ENCODE measurements at places on chromosomes 5 and 9.

DNA sequence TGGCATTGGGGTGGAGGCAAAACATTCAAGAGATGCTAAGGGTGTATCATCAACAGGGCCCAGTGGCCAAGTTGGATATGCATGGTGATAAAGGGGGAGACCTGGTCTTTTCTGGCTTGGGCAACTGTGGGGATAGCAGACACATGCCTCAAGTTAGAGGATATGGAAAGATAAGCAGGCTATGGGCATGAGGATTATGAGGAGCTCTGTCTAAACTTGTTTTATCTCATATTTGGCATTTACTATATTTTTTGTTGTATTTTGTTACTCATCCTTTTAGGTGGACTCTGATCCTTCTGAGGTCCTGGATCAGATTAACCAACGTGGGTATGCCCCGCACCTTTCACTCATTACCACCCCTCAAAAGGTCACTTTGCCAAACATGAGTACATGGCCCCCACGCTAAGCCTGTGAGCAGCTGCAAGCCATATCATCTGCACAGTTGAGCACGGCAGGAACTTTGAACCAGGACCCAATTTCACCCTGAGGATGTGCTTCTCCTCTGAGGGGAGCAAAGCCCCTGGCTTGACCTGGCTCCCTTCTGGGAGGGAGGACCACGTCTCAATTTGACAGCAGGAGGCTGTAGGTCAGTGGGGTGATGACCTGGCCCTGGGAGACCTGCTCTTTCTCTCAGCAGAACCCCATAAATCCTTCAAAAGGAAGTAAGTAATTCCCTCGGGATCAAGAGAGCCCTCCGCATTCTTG, 71.1 kb upstream of the CD180 start:
- no peak for DNase-seq

- no peak for DNase-seq
Observed at GRCh38 chr5:35979715-35980114, 11.5 kb downstream of the UGT3A1 start.

GRCh38 chr9:5800969-5801738, 31.8 kb downstream of the ERMP1 start:
- DNase-seq, result no peak

- DNase-seq, result no peak
Observed at GRCh38 chr9:100581081-100581480, 3.2 kb downstream of the CAVIN4 start.

GRCh38 chr5:68455216-68455615, 239.7 kb downstream of the PIK3R1 start:
- DNase-seq, result no peak

DNA sequence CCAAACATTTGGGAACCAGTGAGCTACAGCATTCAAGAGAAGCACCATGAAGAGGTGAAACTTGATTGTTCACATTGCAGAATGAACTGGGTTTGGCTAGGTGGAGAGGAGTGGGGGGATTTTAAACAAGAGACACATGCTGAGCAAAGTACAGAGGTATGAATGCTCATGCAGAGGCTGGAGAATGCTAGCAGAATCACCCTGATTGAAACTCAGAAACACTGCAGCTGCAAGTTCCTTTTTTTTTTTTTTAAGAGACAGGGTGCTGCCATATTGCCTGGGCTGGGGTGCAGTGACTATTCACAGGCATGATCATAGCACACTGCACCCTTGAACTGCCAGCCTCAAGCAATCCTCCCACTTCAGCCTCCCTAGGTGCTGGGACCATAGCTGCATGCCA, 35.1 kb downstream of the DENND1A start:
- no peak for DNase-seq

- DNase-seq, result no peak
Observed at GRCh38 chr5:108233617-108234155, 148.2 kb downstream of the FBXL17 start.

- no peak for DNase-seq
Observed at GRCh38 chr9:76891874-76892273, 14.0 kb downstream of the PRUNE2 start.

GRCh38 chr9:133593587-133594253, 15.5 kb downstream of the FAM163B start:
- no peak for DNase-seq

DNA sequence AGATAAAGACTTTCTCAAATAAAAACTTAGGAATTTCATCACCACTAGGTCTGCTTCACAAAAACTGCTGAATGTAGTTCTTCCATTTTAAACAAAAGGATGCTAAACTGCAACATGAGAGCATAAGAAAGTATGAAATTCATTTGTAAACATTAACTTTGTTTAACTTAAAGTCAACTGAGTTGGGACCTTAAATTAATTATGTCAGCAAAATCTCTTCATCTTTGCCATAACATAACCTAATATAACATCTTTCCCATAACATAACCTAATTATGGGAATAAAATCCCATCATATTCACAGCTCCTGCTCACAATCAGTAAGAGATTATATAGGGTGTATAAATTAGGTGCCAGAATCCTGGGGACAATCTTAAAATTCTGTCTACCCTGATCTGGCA, 78.8 kb upstream of the PCSK5 start:
- DNase-seq, result no peak

Data from coronary artery (tissue), 2 donors.